ENCODE measurements at places on chromosomes 16 and 17.

DNA sequence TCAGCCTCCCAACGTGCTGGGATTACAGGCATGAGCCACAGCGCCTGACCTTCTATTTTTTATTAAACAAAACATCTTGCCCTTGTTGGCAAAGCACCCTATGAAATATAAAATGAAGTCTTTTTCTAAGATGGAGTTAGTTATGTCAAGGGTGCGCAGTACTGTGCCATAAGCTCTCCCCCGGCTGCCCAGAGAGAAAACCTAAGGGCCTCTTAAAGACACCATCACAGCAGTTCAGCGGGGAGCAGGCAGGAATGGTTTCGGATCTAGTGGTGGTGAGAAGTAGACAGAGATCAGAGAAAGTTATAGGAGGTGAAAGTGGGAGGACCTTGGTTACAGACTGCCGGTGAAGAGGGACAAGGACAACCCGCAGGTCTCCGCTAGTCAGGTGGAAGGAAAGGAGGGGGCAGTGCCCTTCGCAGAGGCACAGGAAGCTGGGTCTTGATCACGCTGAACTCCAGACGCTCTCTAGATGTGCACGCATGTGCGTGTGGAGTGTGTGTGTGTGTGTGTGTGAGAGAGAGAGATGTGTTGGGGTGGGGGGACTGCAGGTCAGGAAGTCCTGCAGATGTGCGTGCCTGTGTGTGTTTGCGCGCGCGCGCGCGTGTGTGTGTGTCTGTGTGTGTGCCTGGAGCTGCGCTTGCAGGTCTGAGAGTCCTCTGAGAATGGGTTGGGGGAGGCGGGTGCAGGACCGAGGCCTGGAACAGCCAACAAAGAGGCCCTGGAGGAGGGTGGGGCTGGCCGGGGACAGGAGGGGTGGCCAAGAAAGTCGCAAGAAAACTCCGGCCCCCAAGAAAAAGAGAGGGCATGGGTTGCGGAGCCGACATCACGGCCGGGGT, 748 bp upstream of the CMTM3 start:
- DNase-seq = peak; percentile 30

- DNase-seq = peak; percentile 59
Observed at GRCh38 chr17:72602517-72603419, 481.9 kb downstream of the SOX9 start.

DNA sequence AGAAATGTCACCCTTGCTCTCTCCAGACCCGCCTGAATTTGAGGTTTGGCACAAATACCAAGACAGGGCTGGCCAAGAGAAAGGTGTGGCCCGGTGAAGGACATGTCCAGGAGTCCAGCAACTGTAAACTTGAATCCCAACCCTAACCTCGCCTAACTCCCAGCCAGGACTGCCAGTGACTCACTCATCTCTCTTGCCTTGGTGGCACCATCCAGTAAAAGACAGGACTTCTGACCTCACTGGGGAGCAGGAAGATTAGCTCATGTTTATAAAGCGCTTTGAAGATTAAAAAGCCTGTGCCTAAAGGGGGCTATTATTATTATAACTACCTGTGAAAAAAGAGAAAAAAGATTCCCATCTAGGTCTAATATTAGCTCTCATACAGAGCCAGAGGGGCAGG, 335.3 kb downstream of the SOX9 start:
- DNase-seq = no peak

- no peak for DNase-seq
Observed at GRCh38 chr17:36730095-36730808, 128.9 kb downstream of the MRM1 start.

DNA sequence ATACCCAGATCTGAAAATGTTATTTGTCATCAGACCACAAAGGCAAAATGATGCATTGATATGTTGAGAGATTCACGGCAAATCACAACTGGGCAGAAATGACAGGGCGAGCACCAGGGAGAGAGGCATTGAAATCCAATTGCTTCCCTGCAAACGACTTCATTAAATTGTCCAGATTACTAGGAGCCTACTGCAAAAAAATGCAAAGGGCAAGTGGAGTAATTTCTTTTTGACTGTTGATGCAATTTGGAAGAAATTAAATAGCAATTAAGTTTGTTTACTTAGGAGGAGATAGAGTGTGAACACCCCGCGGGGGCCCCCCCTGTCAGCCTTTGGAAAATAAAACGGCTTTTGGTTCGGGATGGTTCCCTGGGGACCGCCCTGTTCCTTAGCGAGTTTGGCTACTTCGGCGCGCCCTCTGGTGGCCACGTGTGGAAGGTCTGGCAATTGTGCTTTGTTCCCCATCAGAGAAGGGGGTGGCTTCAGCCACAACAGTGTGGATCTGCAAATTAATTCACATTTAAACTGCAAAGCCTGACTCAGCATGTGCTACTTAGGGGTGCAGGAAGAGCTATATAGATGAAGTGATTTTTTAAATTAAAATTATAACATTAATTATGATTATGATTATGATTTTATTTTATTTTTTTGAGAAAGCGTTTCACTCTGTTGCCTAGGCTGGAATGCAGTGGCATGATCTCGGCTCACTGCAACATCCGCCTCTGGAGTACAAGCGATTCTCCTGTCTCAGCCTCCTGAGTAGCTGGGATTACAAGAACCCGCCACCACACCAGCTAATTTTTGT, 14.5 kb upstream of the TMC7 start:
- peak; percentile 82 for DNase-seq

- DNase-seq = no peak
Observed at GRCh38 chr16:62194828-62195227, 158.6 kb upstream of the CDH8 start.

GRCh38 chr17:80751070-80751945, 206.7 kb downstream of the RPTOR start:
- no peak for DNase-seq

DNA sequence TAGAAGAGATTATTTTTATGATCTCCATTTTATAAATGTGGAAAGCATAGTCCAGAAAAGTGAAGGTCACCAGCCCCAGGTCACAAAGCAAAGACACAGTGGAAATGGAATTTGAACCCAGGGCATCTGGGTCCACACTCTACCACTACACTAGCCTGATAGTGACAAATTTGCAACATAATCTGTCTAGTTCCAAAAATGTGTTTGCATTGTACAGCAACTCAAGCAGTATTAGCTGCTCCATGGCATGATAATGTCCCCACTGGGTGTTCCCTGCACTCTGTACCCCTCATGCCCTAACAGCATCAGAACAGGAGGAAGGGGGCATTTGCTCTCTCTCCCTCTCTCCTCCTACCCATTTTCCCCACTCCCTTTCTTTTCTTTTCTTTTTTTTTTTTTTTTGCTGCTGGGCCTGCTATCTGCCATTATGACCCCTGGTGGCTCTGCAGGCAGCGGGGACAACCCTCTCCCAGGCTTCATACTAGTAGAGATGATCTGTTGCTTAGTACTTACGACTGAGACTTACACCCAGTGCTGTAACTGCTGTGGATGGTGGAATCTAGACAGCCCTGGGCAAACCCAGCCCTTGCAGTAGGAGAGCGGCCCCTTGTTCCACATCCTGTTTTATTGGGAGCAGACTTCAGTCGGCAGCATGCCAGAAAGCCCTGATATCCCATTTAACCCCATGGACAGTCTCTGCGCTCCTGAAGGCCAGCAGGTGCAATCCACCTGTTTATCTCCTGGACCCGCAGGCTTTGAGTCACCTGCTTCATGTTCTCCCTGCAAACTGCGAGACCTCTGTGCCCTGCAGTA, 306.3 kb downstream of the SOX9 start:
- DNase-seq = no peak

GRCh38 chr17:74633326-74633725, 9.8 kb upstream of the CD300E start:
- no peak for DNase-seq

DNA sequence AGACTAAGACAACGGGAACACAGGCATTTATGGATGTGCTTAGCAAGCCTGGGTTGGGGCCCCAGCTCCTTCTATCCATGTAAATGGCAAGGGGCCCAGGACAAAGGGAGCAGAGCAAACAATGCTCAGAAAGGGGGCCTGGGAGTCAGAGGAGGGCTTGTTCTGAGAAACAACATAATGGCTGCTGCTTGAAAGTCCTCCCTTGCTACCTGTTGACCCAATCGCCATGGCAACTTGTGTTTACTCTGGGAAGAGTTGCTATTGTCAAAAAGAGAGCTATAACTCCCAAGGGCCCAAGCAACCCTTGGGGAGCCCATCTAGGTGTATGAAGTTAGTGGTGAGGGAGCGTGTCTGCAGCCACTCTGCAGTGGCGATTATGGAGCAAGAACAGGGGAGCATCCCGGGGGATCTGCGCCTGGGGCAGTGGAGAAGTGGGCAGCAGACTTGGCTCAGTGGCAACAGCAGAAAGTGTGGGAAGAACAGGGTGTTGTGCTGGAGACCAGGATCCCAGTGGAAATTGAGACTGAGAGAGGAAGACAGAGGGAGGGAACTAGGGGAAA, 118.7 kb upstream of the NLRP1 start:
- no peak for DNase-seq

- no peak for DNase-seq
Observed at GRCh38 chr16:77840673-77841501, 52.5 kb downstream of the VAT1L start.

- peak; percentile 33 for DNase-seq
Observed at GRCh38 chr17:80195671-80196529, 24.2 kb downstream of the SGSH start.

All from inflammatory macrophage (primary cell).